Tibial artery (tissue), 4 donors: ENCODE measurements at places on chromosomes 2 and 18.

- DNase-seq, result no peak
Observed at GRCh38 chr18:3529601-3530000, 79.6 kb downstream of the TGIF1 start.

DNA sequence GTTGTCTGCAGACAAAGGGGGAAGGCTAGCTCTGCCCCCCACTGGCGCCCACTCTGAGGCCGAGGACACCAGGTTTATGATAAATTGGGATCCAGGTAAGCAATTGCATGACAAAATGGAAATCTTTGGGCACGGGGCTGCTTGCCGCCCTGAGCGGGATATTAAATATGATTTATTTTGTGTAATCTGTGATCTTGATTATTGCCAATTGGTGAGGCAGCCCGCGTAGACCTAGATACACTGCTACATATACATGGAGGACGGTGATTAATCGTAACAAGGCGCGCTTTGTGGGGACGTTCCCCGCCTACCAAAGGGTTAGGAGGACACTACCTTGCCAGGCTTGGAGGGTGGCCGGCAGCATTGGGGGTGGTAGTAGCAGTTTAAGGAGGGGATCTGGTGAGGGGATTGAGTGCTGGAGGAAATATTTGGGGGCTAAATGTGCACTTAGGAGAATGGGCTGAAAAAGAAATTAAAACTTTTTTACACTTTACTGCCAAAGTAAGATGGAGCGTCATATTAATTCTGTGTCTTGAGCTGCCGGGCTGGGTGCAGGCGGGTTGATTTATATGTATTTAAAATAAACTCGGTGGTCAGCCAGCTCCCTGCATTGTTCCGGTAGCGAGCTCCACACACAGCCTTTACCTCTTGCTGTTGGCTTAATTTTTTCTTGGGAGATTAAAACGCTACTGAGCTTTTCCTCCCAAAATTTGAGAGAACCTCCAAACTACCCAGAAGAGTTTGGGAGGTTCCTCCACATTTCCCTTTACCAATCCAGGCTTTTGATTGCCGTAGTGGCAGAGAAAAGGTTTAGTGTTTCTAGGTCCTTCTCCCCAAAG, 4.1 kb downstream of the HOXD3 start:
- no peak for DNase-seq

GRCh38 chr2:10392951-10393639, 55.0 kb downstream of the ODC1 start:
- DNase-seq, result no peak

GRCh38 chr18:23210526-23210925, 75.2 kb downstream of the CABLES1 start:
- DNase-seq, result no peak

DNA sequence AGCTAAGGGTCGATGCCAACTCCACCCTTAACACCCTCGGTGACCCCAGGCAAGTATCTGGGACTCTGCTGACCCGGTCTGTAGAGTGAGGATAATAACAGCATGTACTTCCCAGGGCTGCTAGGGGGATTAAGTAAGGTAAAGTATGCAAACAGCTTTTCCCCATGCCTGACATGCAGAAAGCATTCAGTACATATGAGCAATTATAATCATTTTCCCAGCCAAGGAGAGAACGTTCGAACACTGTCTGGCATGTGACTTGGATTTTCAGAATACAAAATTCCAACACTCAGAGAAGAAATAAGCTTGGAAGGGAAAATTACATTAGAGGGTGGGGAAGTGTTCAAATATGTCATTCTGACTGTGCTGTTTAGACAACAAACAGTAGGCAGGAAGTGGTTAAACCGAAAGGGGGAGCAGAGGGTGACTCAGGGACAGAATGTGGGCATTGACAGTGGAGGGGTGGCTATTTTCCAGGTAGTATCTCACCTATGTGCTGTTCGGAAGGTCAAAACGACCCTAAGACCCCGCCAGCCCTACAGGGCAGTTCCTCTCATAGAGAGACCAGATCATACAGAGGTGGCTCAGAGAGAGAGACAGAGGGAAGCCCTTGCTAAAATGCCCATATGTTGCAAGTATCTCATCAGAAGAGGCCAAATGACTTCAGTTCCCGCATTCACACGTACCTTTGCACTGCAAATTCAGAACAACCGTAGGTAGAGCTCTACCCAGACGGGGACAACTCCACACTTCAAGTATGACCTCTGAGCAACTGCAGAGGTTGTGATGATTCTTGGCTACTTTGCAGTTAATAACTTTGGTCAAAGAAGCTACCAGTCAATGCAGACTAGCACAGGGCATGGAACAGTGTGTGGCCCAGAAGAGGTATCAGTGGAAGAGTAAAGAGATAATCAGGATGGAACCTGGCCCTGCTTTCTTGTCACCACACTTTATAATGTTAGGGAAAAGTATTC, 14.8 kb downstream of the ASPRV1 start:
- no peak for DNase-seq

DNA sequence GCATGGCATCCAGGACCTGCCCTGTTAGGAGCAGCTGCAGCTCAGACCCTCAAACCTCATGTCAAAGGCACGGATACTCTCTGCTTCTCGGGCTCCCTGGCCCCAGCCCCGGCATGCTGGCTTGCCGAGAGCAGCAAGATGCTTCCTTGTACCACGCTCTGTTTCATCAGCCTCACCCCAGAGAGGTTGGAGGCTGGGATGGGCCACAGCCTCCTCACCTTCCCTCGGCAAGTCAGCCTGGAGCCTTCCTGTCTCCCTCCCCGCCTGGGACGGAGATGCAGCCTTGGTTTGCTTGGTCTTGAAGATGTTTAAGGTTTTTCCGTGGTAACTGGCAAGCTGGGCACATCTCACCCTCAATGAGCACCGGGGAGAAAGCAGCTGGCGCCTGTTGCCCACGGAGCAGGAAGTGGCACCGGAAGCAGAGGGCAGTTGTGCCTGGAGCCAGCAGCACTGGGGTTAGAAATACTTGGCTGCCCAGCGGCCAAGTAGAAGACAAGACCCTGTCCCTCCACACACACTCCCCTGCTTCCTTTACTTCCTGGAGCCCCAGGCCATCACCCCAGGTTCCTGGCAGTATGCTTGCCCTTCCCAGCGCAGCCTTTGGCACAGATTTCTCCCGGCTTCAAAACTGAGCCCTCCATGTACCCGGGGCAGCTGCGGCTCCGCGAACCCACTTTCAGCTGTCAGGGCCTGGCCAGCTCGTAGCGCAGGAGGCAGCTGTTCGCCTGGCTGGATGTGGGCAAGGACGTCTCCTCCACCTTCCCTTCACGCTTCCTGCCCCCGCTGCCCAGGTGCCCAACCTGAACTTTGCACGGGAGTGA, 17.4 kb downstream of the FBLN7 start:
- no peak for DNase-seq

DNA sequence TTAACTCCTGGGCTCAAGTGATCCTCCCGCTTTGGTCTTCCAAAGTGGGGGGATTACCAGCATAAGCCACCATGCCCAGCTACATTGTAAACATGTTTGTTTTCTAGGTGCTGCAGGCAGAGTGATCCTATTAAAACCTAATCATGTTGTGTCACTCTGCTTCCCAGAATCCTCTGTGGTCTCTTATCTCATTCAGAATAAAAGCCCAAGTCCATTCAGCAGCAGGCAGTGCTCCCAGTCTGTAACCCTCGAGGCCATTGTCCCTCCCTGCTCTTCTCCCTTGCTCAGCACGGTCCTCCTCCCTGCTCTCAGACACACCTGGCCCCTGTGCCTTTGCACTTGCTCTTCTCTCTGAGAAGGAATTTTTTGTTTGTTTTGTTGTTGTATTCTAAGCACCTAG, 11.1 kb upstream of the CABYR start:
- no peak for DNase-seq
